ENCODE measurements at places on chromosomes 13 and 19.
A peak's percentile ranks its signal among the peaks of the same experiment; 100 is the strongest.

GRCh38 chr13:78133511-78133910 is 214.9 kb upstream of the EDNRB start:
- no peak for DNase-seq

DNA sequence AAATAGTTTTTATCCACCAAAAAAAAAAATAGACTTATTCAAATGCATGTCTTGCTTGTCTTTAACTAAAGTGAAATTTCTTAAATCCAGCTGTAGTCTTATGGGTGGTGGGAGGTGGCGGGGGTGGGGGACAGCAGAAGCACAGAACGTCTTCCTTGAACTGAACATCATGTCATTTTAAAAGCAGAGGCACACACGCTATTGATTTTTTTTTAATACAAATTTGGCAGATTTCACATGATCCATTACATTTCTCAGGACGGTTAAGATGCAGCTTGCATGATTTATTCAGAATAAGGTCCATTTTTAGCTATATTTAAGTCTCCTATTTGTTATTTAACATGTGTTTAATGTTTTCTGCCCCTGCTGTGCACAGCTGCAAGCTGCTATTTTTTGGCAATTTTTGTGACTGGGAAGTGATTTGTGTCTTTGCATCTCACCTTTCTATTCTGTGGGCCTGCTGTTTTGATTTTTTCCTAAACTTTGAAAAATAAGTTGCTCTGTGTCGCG is 274.0 kb downstream of the TSHZ3 start:
- no peak for DNase-seq

DNA sequence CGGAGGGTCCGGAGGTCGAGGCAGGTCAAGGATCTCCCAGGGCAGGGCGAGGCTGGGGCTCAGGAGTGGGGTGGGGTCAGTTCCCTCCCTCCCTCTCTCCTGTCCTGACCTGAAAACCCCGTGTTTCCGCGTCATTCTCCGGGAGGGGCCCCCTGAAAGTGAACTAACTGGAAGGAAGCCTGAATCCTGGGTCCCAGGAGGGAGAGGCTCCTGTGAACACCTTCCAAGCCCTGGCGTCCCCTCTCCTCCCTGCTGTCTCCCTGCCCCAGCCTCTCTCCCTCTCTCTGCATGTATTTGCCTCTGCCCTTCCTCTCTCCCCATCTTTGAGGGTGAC is 741 bp upstream of the CADM4 start:
- no peak for DNase-seq

DNA sequence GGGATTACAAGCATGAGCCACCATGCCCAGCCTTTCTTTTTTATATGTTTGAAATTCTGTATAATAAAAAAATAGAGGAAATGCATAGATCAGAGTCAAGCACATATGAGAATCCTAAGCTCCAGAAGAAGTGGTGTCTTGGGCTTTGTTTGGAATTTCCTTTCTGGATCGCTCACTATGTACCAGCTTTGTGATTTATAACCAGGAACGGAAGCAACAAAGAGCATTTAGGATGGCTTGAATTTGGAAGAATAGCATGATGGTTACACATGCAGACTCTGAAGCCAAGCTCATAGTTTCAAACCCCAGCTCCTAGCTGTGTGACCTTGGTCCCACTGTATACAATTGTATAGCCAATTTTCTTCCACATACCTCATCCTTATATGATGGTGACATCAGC is 28.0 kb upstream of the SLC15A1 start:
- DNase-seq: no peak

DNA sequence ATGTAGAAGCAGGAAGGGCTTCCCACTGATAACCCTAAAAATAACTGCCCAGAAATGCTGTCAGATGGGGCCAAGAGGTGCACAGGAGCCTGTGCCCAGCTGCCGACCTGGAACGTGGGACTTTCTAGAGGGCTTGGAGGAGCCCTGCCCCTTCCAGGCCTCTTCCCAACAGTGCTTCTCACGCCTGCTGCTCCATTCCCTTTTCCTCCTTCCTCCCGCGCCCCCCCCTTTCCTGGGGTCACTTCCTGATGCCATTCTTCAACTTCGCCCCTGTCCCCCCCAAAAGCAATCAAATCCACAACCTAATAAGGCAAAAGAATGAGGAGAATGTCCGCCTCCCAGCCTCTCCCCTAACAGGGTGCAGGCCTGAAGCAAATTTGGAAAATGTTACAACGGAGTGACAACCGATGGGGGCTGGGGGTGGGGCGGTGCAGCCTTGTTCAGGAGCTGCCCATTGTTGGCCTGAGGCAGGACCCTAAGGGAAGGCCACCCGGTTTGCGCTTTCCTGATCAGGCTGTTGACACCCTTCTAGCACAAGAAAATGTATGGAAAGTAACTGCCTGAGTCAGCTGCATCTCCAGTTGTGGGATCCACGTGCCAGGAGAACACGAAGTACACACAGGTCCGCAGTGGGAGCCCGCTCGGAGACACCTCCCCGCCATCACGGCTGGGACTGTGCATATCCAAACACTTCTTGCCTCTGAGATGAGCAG is 18.7 kb downstream of the ACTN4 start:
- DNase-seq: no peak

- no peak for DNase-seq
These were observed 9.3 kb downstream of the HOOK2 start for GRCh38 chr19:12766051-12766521.

DNA sequence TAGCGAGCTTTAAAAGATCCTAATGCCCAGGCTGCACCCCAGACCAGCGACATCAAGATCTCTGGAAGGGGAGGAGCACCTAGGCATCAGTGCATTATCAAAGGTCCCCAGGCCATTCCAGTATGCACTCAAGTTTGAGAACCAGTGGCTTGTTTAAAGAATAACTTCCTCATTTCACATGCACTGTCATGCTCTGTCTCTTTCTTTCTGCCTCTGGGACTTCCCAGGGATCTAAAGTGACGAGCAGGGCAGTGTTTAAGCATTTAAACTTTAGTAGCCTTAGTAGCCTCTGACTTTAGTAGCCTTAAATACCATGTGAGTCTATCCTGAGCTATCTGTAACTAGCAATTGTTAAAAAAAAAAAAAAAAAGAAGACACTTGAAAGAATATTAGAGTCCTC is 8.9 kb upstream of the FARP1 start:
- DNase-seq: no peak

GRCh38 chr13:44196196-44196751 is 177.3 kb upstream of the SERP2 start:
- no peak for DNase-seq

DNA sequence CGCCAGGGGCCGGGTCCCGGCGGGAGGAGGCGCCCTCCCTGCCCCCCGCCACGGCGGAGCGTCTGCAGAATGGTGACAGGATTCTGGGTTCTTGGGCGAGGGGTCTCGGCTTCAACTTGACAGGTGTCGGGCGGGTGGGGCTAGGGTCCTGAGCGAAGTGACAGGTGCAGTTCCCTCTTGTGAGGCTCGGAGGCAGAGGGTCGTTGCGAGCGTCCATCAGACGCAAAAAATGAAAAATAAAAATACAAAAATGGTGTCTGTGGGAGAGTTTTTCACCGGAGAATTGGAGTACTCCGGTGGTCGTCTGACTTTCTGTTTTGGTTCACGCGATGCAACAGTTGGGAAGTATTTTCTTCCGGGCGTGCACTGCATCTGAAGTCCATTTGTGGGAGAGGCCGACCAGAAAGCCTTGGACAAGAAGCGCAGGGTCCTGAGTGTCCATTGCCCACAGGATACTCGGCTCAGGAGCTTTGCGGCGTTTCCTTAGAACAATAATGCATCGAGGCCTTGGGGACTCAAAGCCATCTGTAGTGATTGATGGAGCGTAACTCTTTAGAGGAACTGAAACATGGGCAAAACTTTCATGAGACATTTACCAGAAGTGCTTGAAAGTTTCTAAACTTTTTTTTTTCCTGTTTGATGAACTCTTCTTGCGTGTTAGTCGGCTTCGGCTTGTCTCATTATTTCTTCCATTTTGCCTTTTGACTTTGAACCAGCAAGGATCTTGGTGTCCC is 759 bp downstream of the RB1 start:
- DNase-seq: no peak

- DNase-seq: no peak
These were observed 86.5 kb downstream of the EPSTI1 start for GRCh38 chr13:42905579-42905978.

GRCh38 chr19:1407528-1408299 is at the start of gene DAZAP1:
TSS of gene DAZAP1 (plus strand) at chr19:1407586. CDS start at chr19:1407774, 188 bp downstream.
- DNase-seq: no peak

- no peak for DNase-seq
These were observed 116.1 kb upstream of the TSC22D1 start for GRCh38 chr13:44692173-44692713.

DNA sequence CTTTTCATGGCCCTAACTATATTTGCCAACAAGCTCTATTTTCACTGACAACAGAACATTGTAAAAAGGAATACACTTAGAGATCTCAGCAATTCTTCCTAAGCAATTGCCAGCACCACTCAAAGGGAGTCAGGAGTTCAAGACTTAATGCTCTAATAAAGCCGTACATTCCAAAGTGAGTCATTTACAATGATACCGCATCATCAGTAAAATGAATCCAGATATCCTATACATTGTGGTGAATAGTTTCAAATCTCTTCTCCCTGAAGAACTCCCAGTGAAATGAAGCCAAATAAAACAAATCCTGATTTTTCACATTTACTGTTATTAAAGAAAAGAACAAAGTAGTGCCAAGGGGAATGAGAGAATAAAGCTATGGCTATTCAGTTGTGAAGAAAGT is 2898.7 kb upstream of the PCDH20 start:
- DNase-seq: no peak

GRCh38 chr19:4374498-4375163 is 25.7 kb downstream of the SH3GL1 start:
- no peak for DNase-seq

DNA sequence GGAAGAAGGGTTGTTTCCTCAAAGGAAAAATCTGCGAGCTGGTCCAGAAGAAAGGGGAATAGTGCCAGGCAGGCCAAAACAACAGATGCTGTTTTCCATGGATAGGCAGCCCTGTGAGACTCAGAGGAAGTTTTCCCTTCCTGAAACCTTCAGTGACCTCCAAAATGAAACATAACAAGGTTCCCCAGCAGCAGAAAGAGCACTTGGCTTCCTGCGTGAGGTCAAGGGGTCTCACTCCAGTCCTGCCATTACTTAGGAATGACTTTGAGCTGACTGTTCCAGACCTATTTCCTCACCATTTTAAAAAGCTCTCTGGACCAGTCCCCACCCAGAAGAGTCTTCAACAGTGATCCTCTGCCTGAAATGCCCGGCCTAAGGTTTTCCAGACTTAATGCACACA is 104.6 kb upstream of the IPO5 start:
- no peak for DNase-seq

GRCh38 chr19:13050274-13050673 is 52.4 kb downstream of the LYL1 start:
- no peak for DNase-seq

DNA sequence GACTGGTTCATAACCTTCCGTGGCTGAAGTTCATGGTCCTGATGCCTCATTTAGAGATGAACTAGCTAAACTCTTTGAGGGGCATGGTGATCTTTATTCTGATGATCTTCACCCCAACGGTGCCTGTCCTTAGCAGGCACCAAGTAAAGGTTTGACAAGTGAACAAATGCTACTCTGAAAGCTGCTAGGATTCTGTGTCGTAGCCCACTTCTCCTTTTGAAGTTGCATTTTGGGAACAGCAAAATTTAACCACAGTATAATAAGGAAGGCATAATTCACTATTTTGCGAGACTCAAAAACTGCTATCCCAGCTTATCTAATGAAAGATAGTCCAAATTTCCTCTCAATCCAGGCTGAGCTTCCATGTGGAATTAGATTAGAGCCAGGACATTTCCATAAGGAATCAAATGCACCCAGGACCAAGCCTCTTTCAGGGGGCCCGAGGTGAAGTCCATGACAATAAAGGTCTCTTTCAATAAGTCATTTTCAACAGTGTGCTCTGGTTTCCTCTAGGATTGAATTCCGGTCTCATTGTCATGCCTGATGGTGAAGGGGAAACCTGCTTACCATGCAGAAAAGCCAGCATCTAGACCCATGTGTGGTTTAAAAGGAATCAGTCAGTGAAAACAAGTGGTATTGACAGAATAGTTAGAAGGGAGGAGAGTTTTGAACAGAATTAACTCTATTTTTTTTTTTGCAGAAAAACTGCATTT is 23.1 kb downstream of the SIAH3 start:
- no peak for DNase-seq

DNA sequence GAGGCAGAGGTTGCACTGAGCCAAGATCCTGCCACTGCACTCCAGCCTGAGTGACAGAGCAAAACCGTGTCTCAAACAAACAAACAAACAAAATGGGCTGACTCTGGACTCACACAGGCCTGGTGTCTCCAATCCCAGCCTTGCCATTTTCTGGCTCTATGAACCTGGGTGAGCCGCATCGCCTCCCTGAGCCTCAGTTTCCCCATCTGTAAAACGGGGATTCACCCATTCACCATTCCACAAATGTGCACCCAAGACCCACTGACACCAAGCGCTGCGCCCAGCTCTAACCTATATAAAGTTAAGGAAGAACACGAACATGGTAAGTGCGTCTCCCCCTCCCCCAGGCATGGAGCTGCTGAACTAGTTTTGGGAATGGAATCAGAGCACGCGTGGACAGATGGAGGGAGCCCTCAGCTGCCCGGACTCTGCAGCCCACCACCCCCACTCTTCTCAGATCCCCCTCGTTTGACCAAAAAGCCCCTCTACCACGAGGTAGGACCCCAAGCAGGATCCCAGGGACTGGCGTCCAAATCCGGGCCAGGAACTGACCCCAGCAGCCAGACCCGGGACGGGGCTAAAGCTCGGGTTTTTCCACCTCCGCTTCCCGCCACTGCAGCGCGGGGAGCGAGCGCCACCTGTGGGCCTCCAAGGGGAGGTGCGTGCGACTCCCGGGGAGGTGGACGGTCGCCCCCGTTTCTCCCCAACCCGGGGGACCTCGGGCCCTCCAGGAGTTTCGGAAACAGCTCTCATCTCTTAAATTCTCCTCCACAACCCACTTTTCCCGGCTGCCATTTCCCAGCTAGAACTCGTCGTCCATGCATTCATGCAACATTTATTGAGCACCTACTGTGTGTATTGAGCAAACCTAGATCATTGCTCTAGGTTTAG is 33.0 kb upstream of the ADGRE5 start:
- DNase-seq: peak; percentile 24

GRCh38 chr13:82323101-82323500 is 1559.2 kb downstream of the SLITRK1 start:
- DNase-seq: no peak

GRCh38 chr13:113550453-113550852 is 34.1 kb upstream of the TFDP1 start:
- no peak for DNase-seq

- no peak for DNase-seq
These were observed 12.3 kb downstream of the ATP8B3 start for GRCh38 chr19:1799695-1800342.

DNA sequence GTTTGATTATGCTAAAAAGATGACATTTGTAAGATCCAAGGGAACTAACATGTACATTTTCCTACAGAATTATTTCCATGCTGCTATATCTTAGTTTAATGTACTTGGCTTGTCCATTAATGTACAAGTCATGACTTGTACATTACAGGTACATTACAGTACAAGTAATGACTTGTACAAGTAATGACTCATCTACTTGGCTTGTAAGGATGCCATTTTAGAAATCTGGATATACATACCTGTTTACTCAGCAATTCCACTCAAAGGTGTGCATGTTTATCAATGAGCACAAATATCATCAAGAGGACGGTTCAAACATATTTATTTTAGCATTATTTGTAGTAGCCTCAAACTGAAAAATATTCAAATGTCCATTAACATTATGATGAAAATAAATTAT is 87.0 kb upstream of the TRPC4 start:
- no peak for DNase-seq

All from NCI-H1436 (cell line).